ENCODE measurements at places on chromosomes 4 and X.

DNA sequence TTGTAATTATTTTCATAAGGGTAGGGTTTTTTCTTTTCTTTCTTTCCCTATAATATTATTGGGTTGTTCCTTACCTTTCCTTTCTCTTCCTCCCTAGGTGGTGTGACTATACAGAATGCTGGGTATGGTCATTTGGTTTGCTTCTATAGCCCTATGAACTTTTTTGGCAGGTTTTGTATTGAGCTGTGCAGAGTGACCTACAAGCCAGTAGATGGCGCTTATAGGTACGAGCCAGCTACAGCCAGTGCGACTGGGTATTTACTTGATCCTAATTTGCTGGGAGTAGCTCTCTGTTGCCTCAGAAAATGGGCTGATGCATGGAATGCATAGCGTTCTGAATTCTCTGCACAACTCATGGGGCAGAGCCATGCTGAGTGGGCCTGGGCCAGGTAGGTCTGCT, 423.3 kb downstream of the MAGEE1 start:
- DNase-seq: no peak

GRCh38 chr4:110527156-110527555, 51.2 kb downstream of the ENPEP start:
- DNase-seq: peak; percentile 80

DNA sequence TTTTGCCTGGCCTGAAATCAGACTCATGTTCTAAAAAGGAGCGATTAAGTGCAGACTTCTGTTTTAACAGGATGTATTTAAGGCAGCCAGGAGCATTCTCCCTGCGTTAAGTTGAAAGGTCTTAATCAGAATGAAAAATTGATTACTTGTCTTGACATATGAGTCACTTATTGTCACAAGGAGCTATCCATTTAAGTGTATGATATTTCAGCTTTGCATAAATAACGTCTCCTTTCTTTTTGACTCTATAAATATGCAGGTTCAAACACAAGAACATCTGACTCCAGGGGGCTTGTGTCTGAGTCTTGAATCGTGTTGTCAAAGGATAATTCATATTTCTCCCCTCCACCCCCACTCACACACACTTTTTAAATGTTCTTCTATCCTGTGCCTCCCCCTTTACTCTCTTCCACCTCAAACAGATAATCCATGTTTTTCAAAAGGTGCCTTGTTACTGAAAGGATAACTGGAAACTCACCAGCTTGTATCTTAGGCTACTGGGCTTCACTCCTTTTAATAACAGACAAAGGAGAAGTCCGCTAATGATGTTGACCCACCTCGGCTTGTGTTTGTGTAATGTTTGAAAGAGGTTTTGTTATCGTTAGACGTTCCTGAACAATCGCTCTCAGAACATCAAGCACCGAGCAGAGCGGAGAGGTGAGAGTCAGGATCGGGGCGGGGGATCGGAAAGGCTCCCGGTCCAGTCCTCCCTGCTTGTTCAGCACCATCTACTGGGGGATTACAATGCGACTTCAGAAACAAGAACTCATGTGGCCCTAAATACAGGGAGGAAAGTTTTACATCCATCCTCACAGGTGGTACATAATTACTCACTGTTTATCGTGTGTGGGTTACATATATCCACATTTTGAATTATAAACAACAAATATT, 107.5 kb upstream of the RPL34 start:
- DNase-seq: peak; percentile 80

DNA sequence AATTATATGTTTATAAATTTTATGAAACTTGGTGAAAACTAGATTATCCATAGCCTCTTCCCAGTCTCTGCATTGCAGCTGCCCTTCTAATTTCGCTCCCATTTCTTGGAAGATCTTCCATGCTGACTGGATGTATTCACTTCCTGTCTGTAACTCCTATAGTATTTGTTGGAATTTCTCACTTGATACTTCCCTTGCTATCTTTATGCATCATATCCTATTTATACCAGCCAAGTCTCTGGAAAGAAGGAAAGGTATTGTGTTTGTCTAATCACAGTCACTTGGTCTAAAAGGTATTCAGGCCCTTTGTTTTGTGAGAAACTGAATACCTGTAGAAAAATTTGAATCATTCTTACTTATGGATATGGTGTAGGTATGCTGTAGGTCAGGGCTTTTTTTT, 870.9 kb upstream of the FRG1 start:
- no peak for DNase-seq

- no peak for DNase-seq
These were observed 14.6 kb downstream of the CTBP1 start for GRCh38 chr4:1234309-1234695.

DNA sequence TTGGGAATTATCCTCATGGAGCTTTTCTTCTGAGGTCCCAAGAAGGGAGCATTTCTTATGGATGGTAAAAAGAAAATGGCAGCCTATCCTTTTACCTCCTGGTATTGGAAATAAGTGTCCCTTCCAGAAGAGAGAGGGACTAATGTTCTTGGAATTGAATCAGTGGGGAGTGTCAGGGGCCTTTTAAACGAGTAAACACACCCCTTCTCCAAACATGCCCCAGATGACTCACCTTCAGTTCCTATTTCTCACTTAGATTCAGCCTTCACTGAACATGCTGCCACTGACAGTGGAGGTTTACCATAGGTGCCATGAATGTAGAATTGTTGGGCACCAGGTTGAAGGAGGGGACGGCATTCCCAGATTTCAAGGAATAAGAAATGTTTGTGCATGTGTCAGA, 19.0 kb downstream of the MAGEC2 start:
- DNase-seq: no peak

All from activated CD4-positive, alpha-beta T cell treated with anti-CD3 and anti-CD28 coated beads, Interleukin-2, amount 10 ng/mL, durations not matched to agents 24 days and 14 days (primary cell).